ENCODE measurements at places on chromosomes 4 and X. TPM values are rescaled to one million over a fixed set of nuclear protein-coding genes. Genes with fewer than 3 reads are reported as not detected.

GRCh38 chr4:123401271-123402120 lies 4.9 kb downstream of the SPRY1 start:
- DNase-seq, result no peak

DNA sequence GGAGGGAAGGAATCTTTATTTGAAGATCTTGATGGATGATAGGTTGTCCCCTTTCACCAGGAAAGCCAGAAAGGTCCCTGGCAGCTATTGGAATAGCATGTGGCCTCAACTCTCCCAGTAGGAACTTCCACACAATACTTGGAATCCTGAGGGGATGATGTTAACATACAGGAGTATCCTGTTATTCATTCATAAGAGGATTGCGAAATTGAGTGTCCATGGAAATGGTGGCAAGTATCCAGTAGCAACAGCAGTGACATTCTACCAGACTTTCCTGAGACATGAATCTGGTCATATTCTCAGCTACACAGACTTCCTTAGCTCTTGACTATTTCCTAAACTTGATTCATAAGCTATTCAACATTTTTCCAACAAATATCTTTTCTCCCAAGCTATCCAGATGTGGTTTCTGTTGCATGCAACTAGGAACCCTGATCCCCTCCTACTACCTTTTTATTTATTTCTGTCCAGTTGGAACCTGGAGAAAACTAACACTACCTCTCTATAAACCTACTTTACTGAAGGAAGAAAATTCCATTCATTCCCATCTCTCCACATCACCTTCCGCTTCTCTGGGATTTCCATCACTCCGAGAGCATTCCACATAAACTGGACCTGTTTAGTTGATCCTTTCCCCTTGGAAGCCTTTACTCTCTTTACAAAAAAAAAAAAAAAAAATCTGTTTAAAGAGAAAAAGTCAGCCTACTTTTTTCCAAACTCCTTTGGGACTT lies 101.8 kb downstream of the ANXA5 start:
- no peak for DNase-seq

HEPH gene
- 41.4 TPM for total RNA-seq

CXCL1 gene
- 0.69 TPM for total RNA-seq

- no peak for DNase-seq
Observed at GRCh38 chr4:124943145-124943889, 230.8 kb upstream of the ANKRD50 start.

- DNase-seq, result no peak
Observed at GRCh38 chr4:108370291-108371141, 201.8 kb upstream of the LEF1 start.

- DNase-seq, result no peak
Observed at GRCh38 chr4:159341522-159341921, 238.6 kb downstream of the RAPGEF2 start.

DNA sequence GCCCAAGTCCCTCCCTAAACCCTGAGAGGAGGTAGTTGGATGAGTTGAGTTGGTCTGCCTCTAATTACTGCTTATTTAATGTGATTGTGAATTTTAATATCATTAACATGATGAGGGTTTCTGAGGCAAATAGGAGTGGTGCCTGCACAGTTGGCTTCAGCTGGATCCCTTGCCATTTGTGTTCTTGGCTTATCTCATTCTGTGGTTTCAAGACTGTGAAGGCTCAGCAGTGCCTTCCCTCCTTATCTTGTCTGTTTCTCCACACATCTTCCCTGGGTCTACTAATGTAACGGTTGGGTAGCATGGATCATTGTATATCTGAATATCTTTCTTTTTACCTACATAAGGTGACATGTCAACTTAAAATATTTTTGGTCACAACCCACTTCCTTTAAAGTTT lies 1.6 kb upstream of the SLC10A4 start:
- no peak for DNase-seq

DNA sequence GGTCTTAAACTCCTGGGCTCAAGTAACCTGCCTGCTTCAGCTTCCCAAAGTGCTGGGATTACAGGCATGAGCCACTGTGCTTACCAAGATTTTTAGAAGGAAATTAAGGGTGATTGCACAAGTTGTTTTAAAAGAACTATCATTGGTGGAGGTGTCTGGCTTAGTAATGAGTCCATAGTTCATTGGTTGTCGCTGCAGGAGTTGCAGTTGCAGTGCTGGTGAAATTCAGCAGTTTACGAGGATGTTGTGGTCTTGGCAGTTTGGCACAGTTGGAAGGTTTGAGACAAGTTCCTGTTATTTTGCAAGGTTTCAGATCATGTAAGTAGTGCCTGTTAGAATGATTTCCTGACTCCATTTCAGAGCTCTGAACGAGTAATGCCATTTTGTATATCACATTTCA lies 48.1 kb downstream of the RAB40AL start:
- no peak for DNase-seq

DNA sequence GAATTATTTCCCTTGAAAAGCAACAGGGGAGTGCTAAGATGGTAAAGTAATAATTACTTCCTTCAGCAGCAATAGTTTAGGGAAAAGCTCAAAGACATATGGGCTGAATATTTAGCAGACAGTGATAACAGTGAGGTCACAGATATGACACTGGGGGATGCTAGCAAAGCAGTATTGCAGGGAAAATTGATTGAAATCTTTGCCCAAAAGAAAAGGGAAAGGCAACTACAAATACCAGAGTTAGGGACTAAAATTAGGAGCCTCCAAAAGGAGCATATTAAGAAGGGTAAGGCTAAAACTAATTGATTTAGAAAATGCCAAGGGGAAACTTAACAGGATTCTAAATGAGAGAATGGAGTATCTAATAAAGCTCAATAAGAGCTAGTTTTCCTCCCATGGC lies 1191.3 kb upstream of the TENM3 start:
- no peak for DNase-seq

DNA sequence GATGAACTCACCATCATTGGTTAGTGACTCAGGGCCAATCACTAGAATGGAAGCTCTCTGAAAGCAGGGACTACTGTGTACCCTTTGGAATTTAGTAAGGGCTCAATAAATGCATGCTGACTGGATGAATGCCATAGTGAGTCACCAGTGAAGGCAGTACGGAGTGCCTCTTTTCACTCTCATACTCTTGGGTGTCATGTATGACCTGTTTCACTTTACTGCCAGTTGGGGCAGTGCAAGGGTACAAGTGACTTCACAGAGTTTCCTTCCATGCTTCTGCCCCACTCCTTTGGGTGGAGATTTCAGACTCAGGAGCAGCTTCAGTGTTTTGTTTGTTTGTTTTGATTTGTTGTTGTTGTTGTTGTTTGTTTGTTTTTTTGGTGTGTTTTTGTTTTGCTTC lies 57.7 kb downstream of the SOX3 start:
- no peak for DNase-seq

SYTL5 gene
- total RNA-seq, result 0.38 TPM

C4orf50 gene
- 0.23 TPM for total RNA-seq

- DNase-seq, result no peak
Observed at GRCh38 chrX:95662200-95662599, 1022.4 kb upstream of the DIAPH2 start.

LRAT gene
- 10.6 TPM for total RNA-seq

CXCL11 gene
- total RNA-seq, result 0.33 TPM

SASH3 gene
- total RNA-seq, result not detected

GRCh38 chrX:16601885-16602284 lies 48.1 kb upstream of the S100G start:
- DNase-seq, result no peak

- no peak for DNase-seq
Observed at GRCh38 chr4:153259661-153260060, 55.4 kb downstream of the TRIM2 start.

DNA sequence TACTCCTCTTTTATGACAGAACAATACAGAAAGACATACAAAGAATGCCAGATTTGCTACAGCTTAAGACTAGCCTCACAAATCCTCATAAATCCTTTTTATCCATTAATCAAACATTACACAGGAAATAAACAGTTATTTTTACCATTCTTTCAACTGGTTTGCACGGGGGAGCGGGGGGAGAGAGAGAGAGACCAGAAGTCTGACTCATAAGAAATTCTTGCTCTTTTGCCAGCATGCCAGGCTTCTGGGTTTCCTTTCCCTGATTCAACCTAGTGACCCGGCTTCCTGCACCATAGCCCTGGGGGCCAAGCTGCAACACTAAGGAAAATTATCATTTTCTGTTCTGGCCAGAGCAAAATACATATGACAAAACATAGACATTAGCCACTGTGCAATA lies 6.8 kb upstream of the RRAGB start:
- no peak for DNase-seq

GRCh38 chr4:38678078-38678477 lies 14.1 kb downstream of the KLF3 start:
- no peak for DNase-seq

- no peak for DNase-seq
Observed at GRCh38 chr4:100103671-100104070, 86.6 kb downstream of the DDIT4L start.

- DNase-seq, result no peak
Observed at GRCh38 chr4:89071311-89071710, 14.3 kb upstream of the FAM13A start.

GRCh38 chr4:119139311-119139710 lies 3.7 kb downstream of the MYOZ2 start:
- DNase-seq, result no peak

STOX2 gene
- 20.9 TPM for total RNA-seq

GRCh38 chrX:12360383-12360782 lies 222.1 kb downstream of the FRMPD4 start:
- DNase-seq, result no peak

DNA sequence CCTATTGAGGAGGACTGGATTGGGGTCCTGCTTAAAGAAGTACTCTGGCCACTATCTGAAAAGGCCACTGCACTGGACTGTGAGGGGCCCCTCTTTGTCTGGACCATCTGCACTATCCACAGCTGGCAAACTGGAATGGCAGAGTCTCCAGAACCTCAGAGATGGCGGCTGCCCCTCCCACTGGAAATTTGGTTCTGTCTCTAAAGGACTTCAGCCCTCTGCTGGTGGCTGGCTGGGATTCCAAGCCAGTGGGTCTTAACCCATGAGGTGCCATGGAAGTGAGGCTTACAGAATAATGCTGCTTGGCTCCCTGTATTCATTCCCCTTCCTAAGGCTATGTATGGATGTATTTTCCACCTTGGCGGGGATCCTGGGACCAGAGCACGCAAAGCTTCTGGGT lies 41.6 kb upstream of the CYLC1 start:
- no peak for DNase-seq

DNA sequence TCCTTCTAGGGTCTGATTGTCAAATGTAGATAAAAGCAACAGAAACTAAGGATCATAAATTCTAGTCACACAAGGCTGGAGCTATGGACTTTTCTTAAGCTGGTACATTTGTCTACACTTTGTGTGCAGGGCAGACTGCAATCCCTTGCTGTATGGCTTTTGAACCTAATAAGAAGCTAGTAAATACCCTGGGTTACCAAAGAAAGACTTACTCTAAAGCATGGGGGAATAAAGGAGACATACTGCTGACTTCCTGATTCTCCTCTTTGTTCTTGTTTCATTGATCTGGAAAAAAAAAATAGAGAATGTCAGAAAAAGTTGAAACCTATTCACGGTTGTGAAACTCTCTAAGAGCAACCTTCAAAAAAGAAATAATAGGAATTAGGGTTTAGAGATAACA lies 216.6 kb upstream of the TLL1 start:
- no peak for DNase-seq

DNA sequence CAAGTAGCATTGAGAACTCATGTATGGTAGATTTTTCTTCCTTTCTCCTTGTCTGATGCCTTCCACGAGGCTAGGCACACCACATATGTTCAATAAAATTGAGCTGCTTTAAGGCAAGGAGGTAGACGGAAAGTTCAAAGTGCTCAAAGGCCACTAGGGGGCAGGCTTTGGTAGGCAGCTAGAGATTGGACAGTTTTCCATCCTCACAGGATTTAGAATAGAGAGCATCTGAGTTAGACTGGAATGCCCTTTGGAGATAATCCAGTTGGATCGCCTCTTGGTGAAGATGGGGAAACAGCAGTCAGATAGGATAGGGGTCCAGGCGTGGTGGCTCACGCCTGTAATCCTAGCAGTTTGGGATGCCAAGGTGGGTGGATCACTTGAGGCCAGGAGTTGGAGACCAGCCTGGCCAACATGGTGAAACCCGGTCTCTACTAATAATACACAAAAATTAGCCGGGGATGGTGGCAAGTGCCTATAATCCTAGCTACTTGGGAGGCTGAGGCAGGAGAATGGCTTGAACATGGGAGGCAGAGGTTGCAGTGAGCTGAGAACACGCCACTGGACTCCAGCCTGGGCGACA lies 30.4 kb downstream of the ELF4 start:
- DNase-seq, result no peak

- DNase-seq, result peak; percentile 31
Observed at GRCh38 chr4:4384837-4385236, 2.1 kb upstream of the NSG1 start.

DNA sequence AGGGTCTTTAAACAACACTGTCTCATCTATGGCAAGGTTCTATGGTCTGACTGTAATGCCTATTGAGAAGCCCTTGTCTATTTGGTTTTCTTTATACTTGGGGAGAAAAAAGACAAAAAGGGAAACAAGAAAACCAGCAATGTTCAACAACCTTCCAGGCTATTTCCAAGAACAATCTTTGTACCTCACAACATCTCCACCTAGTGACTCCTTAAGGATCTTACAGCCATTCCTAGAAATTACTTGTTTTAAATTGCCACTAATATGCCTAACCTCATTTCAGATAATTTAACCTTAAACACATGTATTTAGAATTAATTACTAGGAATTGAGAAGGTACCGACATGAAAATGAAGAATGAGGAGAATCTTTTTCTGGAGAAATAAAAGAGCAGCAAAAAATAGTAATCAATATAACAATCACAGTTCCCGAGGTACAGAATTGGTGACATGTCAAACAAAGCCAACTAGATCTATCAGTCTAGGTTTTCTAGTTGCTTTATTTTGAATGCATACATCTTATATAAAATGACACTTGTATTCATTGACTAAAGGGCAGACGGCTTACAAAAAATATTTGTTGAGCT lies 1.6 kb upstream of the RBM46 start:
- no peak for DNase-seq

DNA sequence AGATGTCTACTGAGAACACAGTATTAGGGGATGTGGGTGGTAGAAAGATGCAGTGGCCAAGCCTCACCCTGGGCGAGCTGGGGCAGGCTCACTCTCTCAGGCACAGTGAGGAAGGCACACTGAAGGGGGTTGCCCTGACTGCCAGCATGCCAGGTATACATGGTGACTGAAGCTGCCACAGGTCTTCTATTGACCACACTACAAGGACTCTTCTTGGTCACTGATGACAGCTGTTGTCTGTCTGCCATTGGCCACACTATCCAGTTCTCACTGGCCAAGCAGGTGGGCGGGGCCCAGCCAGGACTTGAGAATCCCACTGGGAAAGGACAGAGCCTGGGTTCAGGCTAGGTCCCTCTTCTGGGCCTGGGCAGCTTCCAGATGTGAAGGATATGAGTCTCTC lies 39.7 kb upstream of the TBC1D14 start:
- no peak for DNase-seq

DCAF4L1 gene
- total RNA-seq, result 0.17 TPM

- no peak for DNase-seq
Observed at GRCh38 chr4:94588896-94589693, 137.4 kb downstream of the PDLIM5 start.

- DNase-seq, result no peak
Observed at GRCh38 chr4:185399466-185399865, 2.8 kb downstream of the ANKRD37 start.
